Transverse colon (tissue), 4 donors: ENCODE measurements at places on chromosomes 2 and 18. TPM values are rescaled to one million over a fixed set of nuclear protein-coding genes. Genes with fewer than 3 reads are reported as not detected.

DNA sequence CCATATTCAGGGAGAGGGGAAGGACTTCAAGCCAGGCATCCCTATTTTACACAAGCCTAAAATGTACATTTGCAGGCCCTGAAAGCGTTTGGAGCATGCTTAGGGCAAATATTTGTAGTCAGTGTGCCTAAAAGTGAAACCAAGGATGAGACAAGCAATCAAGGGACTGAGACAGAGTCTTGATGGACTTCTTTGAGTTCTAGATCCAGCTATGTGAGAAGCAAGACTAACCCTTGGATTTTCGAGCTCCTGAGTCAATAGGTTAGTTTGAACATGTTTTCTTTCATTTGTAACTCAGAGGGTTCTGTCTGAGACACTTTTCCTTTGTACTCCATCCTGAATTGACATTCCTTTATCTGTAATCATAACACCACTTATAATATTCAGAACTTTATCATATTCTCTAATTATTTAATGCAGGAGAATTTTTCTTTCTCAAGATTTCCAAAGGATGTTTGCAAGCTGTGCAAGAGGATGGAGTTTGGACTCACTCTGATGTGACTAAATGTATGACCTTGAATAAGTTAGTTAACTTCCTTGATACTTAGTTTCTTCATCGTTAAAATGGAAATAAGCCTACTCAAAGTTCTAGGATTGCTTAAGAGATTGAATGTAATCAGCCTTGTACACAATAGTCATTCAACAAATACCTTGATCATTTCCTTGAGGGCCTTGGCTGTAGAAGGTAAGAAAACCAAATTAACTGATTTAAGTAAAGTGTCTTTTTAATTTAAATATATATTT, 1237.8 kb upstream of the ZEB2 start:
- no peak for DNase-seq
- H3K27me3 ChIP-seq = no peaks in the 10 kb centered on the region
- H3K36me3 ChIP-seq = no peaks in the 10 kb centered on the region
- no peaks in the 10 kb centered on the region for H3K4me1 ChIP-seq
- no peak overlapping the region for H3K27ac ChIP-seq
- H3K4me3 ChIP-seq = no peak overlapping the region

DNA sequence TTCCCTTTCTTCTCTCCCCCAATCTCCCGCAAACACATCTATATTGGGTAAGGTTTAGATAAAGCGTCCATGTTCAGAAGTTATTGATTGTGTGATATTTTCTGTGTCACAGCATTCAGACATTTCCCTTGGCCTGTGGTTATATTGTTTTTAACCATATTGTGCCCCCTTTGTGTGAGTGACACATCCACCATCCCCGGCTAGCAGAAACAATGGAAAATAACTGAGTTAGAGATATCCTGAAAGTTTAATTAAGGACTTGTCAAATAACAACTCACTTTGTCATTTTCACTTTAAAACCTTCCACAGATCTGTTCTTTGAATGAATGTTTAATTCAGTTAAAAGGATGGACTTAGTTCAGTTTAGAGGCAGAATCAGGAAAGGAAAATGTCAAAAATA, 151.0 kb downstream of the KCNJ3 start:
- no peaks in the 10 kb centered on the region for H3K36me3 ChIP-seq
- H3K4me1 ChIP-seq = no peaks in the 10 kb centered on the region

STAT4 gene
- total RNA-seq = not detected

IL36RN gene
- total RNA-seq = not detected
